ENCODE measurements at places on chromosomes 13 and 19. TPM values are rescaled to one million over a fixed set of nuclear protein-coding genes. Genes with fewer than 3 reads are reported as not detected.

The ZIM2 gene
- 1.2 TPM for total RNA-seq

- DNase-seq, result peak; percentile 14
Measured at GRCh38 chr13:76965759-76966421, 17.6 kb downstream of the ACOD1 start.

GRCh38 chr19:58571575-58571947 is 1.6 kb downstream of the MZF1 start:
- DNase-seq, result peak; percentile 6

GRCh38 chr13:34672631-34673030 is 269.4 kb upstream of the NBEA start:
- no peak for DNase-seq

The ZNF491 gene
- 3.1 TPM for total RNA-seq

DNA sequence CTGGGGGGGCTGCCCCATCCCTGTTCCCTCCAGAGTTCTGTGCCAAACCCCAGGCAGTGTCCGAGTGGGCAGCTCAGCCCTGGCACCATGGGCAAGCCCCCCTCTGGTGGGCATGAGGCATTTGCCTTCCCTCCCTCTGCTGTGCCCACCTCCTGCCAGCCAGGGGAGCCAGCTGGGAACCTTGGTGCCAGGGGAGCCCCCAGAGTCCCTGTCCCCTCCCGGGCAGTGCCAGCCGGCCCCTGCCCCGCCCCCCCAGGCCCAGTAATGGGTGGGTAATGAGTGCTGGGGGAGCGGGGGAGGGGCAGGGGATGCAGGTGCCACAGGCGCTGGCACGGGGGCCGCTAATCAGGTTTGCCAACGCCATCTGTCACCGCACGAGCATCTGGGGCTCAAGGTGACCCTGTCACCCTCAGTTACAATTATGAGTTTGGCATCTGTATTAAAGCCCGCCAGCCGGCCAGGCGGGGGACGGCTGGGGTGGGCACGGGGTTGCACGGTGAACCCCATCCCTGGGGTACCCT is 5.9 kb downstream of the DAND5 start:
- no peak for DNase-seq

- no peak for DNase-seq
Measured at GRCh38 chr13:102854675-102855074, 8.8 kb downstream of the ERCC5 start.

- no peak for DNase-seq
Measured at GRCh38 chr19:52198678-52199077, 8.8 kb downstream of the PPP2R1A start.

The MEF2B gene
- 0.95 TPM for total RNA-seq

DNA sequence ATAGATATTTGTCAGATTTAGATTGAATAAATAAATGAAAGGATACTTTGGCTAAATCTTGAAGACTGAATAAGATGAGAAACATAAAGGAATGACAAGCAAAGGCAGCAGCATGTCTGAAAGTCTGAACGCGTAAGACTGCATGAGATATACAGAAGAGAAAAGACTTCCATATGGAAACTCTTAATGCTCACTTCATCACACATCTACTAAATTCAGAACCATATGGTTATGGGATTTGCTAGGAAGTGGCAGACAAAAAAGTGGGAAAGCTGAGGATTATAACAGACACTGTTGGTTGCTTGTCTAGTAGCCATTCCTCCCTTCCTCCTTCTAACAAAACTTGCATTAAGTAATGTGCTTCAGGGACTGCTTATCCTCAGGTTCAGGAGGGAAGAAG is 446.7 kb downstream of the KCTD12 start:
- DNase-seq, result no peak

DNA sequence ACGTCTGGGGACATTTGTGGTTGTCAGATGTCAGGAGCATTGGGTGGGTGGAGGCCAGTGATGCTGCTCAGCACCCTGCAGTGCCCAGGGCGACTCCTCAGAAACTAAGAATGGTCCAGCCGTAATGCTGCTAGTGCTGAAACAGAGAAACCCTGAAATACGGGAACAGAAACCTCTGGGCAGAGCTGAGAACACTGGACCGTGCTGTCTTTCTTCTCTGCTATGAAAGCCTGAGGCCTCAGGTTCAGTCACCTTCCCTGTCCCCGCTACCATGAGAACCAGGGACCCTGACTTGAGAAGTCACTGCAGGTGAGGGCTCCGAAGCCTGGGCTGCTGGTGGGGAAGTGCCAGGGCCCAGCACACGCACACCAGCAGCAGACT is 13.4 kb downstream of the CAPS start:
- DNase-seq, result no peak

- DNase-seq, result no peak
Measured at GRCh38 chr19:18780631-18781030, 10.5 kb downstream of the COMP start.

The RTBDN gene
- not detected for total RNA-seq

DNA sequence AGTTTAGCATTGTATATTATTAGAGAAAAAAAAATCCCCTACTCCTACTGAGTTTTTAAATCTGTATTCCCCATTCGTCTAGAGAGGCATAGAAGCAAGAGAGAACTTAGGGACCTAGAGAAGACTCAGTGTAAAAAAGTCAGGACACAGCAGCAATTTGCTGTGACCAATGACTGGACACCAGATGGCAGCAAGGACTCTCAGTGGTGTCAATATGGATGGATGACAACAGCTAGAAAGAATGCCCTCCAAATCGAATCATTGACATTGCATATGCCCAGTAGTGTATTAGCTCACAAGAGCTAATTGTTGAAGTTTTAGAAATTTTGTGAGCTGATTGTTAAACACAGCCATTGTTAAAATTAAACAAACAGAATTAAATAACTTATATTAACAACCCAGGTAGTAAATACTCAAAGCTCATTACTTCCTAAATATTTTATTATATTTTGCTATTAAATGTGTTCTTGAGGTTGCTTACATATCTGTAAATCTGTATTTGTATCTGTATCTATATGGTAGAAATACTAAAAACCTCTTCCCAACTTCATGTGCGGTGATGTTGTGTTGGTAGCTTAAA is 43.9 kb downstream of the SIAH3 start:
- DNase-seq, result no peak

The CYP2F1 gene
- total RNA-seq, result not detected

DNA sequence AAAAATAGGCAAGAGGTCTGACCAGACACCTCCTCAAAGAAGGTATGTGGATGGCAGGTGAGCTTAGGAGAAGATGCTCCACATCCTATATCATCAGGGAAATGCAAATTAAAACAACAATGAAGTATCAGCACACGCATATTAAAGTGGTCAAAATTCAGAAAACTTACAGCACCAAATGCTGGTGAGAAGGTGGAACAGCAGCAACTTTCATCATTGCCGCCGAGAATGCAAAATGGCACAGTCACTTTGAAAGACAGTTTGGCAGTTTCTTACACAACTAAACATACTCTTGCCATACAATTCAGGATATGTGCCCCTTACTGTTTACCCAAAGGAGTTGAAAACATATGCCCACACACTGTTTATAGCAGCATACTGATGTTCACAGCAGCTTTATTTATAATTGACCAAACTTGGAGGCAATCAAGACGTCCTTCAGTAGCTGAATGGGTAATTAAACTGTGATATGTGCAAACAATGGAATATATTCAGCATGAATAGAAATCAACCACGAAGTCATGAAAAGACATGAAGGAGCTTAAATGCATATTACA is 22.5 kb downstream of the OR10H4 start:
- DNase-seq, result no peak

- no peak for DNase-seq
Measured at GRCh38 chr19:36267061-36267845, 52.3 kb downstream of the ZNF146 start.

The TUBB4A gene
- 1.1 TPM for total RNA-seq

The TGFBR3L gene
- total RNA-seq, result not detected

Measured in transverse colon (tissue), 4 donors.